Stimulated activated CD4-positive, alpha-beta T cell treated with anti-CD3 and anti-CD28 coated beads, Interleukin-1b, Interleukin-23, amount 100 ng/mL, for 24 hours (primary cell): ENCODE measurements at places on chromosomes 5 and 9.

GRCh38 chr5:127086589-127086988 lies 13.3 kb upstream of the C5orf63 start:
- DNase-seq = no peak

DNA sequence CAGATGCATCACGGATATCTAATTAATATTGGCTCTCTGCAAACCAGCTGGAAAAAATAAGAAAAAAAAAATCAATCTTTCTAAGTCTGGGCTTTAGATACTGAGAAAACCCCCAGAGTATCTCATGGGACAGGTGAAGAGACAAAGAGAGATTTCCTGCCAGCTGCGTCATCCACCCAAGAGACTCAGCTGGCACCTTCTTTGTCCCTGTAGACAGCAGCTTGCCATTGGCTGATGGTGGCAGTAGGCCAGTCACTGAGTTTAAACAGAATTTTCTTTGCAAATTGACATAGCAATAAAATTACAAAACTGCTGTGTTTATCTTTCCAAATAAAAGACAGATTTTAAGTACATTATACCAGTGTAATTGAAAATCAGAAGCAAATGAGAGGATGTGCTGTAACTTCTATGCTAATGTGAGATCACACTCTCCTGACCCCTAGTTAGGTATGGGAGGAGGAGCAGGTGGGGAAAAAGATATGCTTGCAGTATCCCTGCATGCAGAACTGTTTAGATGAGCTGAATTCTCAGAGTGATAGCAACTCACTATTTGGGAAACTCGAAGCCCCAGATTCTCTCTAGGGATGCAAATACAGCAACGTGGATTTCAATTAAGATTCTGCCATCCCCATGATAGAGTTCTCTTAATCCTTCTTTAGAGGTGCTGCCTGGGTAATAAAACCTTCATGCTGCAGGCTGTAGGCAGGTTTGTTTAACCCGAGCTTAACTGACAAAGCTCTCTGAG lies 72.2 kb downstream of the NMUR2 start:
- no peak for DNase-seq

DNA sequence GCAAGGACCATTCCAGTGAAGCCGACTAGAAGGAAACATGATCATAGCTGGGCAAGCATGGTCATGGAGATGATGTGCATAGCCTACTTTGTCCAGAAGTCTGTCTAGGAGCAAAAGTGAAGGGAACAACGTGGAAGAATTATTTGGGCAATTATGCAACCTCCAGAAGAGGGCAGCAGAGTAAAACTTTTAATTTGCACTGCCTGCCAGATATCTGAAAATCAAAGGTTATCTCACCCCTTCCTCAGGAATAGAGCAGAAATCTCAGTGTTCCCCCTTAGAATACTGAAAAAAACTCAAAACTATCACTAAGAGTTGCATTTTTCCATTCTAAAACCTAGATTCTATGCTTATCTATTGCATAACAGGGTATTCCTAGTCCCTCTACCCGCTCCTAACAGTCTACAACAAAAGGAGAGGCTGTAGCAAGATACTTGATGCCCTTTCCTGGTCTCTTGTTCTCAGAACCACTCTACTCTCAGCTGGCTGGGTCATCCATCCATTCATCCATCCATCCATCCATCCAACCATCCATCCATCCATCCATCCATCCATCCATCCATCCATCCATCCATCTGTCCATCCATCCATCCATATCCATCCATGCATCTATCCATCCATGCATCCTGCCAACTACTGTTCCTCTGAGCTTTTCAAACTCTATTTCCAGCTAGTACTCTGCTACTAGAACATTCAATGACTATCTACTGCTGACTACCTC lies 8.4 kb upstream of the SETD9 start:
- no peak for DNase-seq

DNA sequence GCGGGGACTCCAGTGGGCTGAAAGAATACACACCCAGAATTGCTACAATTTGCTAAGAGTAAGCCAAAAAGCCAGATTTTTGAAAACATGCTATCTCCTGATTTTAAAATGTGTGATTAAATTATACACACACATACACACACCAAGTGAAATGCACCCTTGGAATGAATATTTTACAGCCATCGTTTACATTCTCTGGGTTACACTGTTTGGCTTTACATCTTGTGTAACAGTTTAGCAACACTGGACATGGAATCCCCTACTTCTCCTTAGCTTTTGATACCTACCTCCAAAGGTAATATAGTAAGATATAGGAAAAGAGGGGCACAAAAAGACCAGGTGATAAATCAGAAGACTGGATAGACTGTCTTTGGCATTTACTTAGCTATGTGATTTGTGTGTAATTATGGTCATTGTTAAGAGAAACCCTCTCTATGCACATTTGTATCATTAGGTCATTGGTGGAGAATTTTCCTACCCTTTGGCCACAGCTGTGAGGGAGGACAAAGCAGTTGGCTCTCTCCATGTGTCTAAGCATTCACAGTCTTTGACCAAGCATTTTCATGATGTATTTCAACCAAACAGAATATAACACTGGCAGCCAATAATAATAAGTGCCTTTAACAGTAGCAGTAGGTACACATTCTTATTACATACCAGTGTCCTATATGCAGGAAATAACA lies 7.6 kb downstream of the SVEP1 start:
- no peak for DNase-seq

DNA sequence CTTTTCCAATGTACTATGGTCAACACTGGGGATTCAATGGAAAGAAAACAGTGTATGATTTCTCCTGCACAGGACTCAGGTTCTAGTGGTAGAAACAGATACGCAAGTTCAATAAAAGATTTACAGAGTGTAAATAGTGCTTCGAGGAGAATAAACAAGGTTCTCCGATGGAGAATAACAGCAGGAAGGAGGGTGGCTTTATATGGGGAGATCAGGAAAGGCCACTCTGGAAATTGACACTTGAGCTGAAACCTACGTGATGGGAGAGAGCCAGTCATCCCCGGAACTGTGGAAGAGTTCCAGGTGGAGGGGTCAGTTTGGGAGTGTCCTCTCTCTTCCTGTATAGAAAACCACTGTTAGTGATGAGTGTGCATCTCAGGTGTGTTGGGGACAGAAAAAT lies 65.9 kb downstream of the GARNL3 start:
- DNase-seq = no peak

DNA sequence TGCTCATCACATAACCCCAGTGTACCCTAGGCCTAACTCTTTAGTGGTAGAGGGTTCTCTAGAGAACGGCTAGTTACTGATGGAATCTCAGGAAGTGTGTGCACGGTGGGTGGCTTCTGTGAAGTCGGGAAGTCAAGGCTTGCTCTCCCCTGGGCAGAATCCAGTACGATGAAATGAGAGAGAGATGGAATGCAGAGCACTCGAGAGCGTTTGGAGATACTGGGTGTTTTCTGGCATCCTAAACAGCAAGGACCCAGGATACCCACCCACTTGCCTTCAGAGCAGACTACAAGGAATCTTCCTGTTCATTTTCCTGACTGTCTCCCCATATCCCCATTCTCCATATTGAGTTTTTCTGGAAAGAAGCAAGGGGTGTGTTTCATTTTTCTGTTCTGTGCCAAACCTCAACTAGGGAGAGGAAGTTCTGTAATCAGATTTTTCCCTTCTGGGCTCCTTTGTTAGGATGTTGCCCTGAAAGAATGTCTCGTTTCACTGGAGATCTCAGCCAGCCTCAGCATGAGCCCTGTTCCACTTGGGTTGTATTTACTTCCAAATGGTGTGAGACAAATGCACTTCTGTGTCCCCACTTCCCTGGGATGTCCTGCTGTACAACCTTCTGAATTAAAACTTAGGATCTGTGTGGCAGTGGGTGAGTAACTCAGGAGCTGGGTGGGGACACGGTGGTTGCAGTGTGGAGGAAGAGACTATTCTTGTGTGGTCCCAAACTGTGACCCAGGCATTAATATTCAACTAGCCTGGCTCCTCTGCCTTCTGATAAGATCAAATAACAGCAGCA lies 108.9 kb upstream of the SPRY4 start:
- DNase-seq = no peak

- no peak for DNase-seq
These were observed 5.2 kb downstream of the CFAP77 start for GRCh38 chr9:132415181-132415580.

- DNase-seq = no peak
These were observed 4.7 kb downstream of the IRGM start for GRCh38 chr5:150851039-150851438.

GRCh38 chr9:7117676-7118561 lies 360.1 kb downstream of the KDM4C start:
- DNase-seq = no peak

GRCh38 chr9:117677572-117677971 lies 26.6 kb upstream of the TLR4 start:
- no peak for DNase-seq

DNA sequence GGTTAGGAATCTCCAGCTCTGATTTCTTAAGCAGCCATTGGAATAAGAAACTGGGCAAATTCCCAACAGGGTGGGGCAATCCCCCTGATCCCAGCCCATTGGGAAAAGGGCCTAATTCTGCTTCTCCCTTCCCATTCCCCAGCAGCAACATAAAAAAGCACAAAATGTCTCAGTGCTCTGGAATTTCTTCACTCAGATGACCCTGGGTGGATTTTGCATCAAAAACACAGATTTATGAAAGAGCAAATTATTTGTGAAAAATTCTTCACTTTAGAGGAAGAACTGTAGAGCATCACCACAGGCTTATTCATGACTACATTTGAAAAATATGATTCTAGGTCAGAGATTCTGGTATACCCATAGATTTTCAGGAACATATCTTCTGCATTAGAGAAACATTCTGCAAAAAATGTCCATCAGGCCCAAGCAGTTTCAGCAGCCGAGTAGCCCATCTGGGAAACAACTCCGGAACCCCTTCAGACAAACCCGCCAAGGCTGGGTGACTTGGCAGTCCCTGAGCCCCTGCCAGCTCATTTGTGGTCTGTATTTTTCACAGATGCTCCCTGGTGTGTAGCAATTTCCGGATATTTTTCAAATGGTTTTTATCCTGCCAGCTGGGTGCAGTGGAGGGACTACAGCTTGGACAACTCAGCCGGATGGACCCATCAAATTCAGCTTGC lies 102.1 kb upstream of the RANBP3L start:
- DNase-seq = no peak

GRCh38 chr9:75063556-75064305 lies 24.2 kb downstream of the NMRK1 start:
- DNase-seq = no peak

DNA sequence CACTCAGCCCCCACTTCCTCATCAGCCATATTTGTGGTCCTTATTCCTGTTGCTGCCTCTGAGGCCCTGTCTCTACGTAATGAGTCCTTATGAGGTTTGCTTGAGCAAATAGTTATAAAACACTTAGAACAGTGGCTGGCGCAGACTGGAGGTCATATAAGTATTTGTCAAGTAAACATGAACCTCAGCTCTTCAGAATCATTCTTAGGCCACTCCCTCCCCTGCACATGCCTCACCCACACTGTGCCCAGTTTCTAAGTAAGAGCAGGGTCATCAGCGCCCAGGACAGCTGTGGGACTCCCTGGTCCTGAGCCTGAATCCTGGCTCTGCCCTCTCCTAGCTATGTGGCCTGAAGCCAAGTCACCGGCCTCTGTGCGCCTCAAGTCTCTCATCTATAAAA lies 4.0 kb downstream of the ST6GALNAC4 start:
- DNase-seq = no peak

DNA sequence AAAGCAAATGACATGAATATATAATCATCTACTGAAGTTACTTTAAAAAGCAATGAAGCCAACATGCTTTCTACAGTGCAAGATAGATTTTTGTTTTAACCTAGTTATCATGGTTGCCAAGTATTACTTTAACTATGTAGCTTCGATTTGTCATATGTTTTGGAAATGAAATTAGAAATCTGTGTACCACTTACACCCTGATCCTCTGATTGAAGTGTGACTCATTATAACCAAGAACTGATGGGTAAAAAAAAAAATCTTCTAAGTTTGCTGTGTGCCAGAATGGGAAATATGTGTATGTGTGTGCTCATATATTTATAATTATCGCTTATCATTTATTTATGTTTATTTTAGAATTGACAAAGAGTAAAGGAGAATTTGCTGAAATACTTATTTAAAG lies 9.1 kb upstream of the CDC42SE2 start:
- DNase-seq = no peak

DNA sequence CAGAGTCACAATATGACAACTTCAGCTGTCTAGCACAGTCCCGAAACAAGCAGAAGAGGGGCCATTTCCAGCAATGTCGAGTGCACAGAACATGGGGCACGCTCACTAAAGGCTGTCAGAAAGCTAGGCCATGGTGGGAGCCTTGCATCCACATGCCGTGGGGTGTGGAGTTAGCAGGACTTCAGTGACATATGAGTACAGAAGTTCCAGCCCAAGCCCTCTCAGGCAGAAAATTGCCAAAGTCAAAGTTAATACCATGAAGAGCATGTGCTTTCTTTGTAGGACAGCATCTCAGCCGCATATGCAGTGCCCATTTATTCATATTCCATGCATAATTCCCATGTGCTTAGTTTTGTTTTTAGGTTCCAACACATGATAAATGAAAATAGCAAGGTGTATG lies 26.7 kb downstream of the ECM2 start:
- no peak for DNase-seq

DNA sequence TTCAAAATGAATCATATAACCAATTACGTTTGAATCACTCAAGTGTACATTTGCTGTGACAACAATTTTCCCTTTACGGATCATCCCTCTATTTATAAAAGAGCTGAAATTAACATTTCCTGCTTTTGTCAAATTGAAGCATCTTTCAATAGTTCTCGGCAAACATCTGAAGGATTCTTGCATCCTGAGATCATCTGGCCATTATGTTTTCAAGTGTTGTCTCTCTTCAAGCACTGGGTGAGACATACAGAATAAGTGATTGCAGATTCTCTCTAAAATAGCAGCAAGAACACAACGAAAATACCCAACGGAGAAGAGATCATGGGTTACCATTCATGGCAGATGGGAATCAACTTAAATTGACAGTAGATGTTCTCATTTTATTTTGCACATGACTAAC lies 283.4 kb upstream of the GRAMD2B start:
- DNase-seq = no peak

GRCh38 chr5:125823572-125823971 lies 599.6 kb upstream of the GRAMD2B start:
- DNase-seq = no peak

DNA sequence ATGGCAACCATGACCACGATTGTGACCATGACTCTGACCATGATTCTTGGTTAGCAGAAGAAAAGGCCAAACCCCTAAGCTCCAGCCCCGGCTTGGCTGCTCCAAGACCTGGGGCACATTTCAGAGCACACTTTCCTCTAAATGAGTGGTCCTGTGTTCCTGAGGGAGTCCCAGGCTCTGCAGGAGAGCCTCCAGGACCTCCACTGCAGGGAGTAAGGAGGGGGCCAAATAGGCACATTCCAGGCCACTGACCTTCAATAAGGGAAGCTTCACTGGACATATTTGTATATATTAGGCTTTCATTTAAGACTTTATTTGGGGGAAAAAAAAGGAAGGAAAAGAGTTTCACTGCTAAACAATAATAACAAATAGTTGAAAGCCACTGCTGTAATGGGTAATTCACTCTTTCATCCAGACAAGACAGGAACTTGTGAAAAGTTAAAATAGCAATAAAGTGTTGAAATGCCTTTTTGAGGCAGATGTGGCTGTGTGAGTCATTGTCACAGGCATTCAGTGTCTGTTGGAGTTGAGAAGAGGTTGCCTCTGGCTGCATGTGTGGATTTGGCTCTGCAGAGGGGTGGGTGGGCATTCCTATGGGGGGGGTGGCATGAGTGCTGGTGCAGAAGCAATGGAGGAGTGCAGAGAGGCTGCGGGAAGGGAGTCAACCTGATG lies 63.9 kb upstream of the TGFBR1 start:
- DNase-seq = no peak

GRCh38 chr5:146334074-146334533 lies 4.5 kb upstream of the POU4F3 start:
- DNase-seq = no peak
